ENCODE measurements at places on chromosomes 5 and 9.

DNA sequence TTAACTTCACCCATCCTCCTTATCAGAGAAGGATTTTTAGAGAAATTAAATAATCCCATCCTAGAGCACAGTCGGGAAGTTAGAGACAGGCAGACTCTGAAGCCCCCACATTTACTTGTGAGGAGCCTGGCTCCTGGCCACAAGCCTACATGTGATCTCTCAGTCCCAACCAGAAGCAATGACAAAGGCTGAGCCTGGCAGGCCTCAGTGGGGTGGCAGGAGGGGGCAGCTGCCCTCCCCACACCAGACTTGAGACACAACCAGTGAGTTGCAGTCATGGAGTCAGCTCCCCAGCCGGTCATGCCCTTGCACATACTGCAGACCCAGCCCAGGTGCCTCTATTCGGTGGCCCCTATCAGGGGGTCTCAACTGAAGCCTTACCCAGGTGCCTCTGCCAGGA, 11.0 kb downstream of the NAIF1 start:
- no peak for DNase-seq

DNA sequence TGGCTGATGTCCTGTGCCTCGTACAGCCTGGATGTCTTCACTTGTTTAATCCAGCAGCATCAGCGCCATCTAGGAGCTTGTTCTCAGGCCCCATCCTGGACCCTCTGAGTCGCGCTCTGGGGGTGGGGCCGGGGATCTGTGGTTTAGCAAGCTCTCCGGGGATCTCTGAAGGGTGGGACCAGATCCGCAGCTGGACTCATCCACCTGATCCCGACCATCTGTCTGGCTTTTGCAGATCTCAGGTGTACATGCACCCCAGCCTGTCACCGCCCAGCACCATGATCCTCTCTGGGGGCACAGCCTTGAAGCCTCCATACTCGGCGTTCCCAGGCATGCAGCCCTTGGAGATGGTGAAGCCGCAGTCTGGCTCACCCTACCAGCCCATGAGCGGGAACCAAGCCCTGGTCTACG, 15.1 kb upstream of the POMT1 start:
- DNase-seq = no peak

DNA sequence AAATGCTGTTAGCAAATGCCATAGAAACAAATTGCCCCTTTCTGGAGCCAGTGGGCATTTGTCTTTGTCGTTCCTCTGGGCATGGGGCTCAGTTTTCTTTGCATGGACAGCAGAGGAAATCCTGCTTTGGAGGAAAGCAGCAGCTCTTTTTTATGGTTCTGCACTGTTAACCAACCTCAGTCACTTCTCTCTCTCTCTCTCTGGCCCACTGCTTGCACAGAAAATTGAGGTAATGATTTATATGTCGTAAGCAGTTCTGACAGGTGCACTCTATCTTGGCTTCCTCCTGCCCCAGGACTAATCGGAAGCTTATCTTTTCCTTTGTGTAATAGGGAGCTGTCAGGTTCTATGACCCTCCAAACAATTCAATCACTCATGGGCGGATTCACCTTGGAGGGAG, 159.6 kb upstream of the GPR151 start:
- no peak for DNase-seq

- DNase-seq = no peak
Observed at GRCh38 chr9:123686829-123687192, 243.1 kb downstream of the DENND1A start.

DNA sequence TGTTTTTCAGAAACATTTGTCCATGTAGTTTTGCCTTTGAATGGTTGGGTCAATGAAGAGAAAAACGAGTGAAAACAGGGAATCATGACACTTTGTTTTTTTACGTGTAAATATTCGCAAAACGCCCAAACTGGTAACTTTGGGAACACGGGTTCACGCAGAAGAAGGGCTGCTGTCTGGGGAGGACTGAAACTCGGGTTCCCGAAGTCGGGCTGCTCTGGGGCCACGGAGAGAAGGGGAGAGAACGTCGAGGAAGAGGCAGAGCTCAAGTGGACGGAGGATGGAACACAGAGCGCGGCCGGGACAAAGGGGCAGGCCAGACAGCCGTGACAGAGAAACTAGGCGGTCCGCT, 478 bp upstream of the SETD9 start:
- DNase-seq = peak; percentile 76

DNA sequence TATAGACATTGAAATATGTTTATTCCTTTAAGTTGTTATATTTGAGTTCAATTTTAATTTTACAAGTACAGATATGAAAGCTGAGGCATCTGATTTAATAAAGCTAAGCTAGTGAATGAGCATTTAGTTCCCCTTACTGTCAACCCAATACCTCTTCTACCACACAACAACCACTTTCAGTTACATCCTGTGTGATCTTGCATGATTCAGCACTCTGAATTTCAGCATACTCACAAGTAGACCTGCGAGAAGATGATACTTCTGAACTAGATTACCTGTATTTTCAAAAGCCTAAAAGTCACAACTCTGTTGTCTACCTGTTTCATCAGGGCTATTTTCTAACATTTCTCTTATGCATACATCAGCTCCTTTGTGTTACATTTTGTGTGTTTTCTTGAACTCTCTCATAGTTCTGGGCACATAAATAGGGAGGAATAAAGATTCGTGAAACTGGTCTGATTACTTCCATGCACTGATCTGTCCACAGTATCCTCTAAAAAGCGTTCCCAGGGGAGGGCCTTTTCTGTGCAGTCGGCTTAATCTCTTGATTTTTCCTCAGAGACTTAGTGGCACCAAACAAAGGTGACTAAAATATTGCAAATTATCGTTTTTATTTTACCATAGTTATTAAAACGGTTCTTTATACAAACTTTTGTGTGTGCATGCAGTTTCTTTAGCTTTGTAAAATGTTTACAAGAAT, 2025.5 kb upstream of the NUDT12 start:
- no peak for DNase-seq

GRCh38 chr5:55894135-55894534, 43.0 kb downstream of the IL31RA start:
- no peak for DNase-seq

DNA sequence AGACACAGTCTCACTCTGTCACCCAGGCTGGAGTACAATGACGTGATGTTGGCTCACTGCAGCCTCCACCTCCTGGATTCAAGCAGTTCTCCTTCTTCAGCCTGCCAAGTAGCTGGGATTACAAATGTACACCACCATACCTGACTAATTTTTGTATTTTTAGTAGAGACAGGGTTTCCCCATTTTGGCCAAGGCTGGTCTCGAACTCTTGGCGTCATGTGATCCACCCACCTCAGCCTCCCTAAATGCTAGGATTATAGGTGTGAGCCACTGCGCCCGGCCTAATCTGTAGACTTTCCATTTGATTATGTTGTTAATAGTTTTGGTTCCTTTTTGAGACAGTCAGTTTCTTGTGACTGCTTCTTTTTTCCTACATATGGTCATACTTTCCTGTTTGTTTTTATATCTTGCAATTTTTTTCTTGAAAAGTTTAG, 31.0 kb downstream of the MTREX start:
- DNase-seq = no peak

- DNase-seq = no peak
Observed at GRCh38 chr5:177437623-177438022, 9.0 kb upstream of the PRR7 start.

- no peak for DNase-seq
Observed at GRCh38 chr9:34131571-34131970, 5.1 kb upstream of the DCAF12 start.

DNA sequence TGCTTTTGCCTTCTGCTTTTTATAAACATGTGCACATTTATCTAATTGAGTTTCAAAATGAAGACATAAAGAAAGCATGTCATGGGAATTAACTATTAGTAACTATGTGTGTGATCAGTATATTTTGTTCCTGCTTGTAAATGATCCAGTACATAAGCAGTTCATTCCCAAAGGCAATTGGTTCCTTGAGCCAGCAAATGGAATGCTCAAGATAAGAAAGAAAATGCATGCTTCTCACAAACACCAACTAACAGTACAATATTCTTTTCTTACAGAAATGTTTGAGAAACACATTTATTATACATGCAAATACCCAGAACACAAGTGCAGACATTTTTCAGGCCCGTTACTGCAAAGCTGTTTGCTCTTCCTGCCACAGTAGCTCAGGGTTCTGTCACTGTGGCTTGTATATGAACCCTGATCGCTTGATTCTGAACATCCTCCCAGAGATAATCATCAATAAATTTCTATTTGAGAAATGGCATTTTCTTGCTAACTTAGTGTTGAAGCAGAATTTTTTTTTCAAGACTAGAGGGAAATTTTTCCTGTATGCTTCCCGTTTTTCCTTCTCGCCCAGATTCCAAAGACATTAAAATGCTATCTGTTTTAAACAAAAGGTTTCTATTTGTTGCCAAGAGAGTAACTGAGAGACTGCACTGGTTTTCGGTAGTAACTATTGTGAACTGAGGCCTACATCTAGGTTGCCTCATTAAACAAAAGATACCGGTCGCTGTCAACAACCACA, 1.9 kb downstream of the GNAQ start:
- DNase-seq = no peak

DNA sequence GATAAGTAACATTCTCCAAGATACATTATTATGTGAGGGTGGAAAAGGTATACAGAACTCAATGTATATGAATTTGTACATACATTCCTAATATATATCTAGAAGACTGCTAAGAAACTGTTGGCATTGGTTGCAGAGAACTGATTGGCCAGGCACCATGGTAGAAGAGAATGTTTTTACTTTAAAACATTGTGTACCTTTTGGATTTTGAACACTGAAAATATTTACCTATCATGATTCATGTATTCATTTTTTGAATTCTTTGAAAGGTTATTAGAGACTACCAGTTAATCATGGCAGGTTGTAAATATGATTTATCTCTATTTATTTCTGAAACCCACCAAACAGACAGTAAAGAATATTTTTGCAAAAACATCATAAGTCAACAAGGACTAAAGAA, 41.2 kb upstream of the ADRB2 start:
- DNase-seq = no peak

GRCh38 chr5:32083981-32084430, 90.1 kb downstream of the GOLPH3 start:
- peak; percentile 46 for DNase-seq

GRCh38 chr9:100679834-100680233, 102.0 kb downstream of the CAVIN4 start:
- DNase-seq = no peak

DNA sequence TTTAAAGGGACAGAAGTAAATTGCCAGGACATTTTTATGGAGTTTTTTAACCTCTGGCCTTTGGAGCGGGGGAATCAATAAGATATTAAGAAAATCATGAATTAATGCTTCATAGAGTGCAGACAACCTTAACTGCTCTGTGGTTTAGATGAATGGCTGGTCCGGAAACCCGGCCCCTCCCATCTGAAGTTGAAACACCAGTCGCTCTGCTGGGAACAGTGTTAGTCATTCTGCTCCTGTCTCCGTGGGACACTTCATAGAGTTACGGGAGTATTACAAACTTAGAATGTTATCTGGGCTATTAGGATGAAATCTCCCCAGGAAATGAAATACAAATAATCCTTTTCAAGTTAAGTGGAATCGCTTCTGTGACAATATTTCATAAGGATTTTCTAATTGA, 110.1 kb upstream of the IRX2 start:
- no peak for DNase-seq
